ENCODE measurements at places on chromosomes 11 and 22. TPM values are rescaled to one million over a fixed set of nuclear protein-coding genes. Genes with fewer than 3 reads are reported as not detected.

DNA sequence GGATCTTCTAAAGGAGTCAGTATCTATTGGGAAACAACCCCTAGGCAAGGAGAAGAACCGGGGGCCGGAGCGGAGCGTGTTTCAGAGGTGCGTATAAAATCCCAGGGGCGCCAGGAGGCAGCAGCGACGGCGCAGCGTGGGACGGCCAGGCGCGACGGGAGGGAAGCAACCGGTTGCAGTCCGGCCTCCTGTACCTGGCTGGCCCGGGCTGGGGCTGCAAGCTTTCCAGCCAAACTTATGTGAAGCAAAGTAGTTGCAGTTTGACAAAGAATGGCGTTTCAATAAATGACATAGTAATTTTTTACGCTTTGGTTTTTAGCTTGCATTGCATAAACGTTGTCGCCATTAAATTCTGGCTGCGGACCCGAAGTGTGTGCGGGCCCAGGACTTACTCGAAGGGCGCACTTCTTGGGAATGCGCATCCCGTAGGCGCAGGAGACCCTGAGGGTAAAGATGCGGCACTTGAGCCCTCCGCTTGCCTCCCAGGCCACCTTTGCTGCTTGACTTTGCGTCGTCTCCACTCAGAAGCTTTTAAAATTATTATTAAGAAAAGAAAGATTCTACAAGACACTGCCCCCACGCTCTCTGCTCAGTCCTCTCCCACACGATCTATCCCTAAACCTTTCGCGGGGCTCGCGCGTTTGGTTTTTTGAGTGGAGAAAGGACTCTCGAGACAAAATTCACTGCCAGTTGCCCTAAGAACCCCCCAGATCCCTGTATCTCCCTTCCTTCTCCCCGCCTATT is 1.6 kb upstream of the WT1 start:
- DNase-seq: no peak

- no peak for DNase-seq
Measured at GRCh38 chr11:94883878-94884277, 89.5 kb downstream of the CWC15 start.

The SLC43A1 gene
- total RNA-seq: 9.6 TPM

- DNase-seq: no peak
Measured at GRCh38 chr11:122343210-122343609, 227.2 kb upstream of the BLID start.

- peak; percentile 34 for DNase-seq
Measured at GRCh38 chr11:130897262-130898182, 18.8 kb downstream of the SNX19 start.

The NLRP6 gene
- total RNA-seq: 0.92 TPM

DNA sequence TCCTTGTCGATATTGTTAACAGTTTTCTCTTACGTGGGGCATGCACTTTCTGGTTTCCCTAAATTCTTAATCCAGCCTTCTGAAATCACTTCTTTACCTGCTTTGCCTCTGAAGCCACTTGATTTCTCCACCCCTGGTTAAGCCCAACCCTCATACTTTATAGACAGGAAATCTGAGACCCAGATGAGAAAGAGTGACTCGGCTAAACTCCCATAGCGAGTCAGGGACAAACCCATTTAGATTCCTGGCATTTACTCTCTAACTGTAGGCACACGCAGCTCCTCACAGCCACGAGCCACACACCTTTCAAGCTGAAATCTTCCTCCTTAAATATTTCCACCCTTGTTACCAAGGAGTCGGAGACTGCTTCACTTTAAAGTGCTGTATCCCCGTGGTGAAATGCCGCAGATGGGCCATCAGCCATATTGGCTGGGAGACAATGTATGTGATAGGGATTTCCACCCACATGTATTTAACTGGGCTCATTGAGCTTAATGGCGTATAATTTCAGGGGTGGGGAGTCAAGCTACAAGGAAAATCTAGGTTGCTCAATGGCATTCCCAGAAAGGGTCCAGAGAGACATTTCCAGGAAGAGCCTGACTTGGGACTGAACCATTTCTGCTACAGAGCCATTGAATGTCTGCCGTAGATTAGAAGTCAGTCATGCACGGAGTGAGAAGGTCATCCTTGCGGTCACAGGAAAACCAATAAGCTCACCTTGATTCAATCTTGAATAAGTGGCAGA is 49.9 kb upstream of the GRK3 start:
- no peak for DNase-seq

DNA sequence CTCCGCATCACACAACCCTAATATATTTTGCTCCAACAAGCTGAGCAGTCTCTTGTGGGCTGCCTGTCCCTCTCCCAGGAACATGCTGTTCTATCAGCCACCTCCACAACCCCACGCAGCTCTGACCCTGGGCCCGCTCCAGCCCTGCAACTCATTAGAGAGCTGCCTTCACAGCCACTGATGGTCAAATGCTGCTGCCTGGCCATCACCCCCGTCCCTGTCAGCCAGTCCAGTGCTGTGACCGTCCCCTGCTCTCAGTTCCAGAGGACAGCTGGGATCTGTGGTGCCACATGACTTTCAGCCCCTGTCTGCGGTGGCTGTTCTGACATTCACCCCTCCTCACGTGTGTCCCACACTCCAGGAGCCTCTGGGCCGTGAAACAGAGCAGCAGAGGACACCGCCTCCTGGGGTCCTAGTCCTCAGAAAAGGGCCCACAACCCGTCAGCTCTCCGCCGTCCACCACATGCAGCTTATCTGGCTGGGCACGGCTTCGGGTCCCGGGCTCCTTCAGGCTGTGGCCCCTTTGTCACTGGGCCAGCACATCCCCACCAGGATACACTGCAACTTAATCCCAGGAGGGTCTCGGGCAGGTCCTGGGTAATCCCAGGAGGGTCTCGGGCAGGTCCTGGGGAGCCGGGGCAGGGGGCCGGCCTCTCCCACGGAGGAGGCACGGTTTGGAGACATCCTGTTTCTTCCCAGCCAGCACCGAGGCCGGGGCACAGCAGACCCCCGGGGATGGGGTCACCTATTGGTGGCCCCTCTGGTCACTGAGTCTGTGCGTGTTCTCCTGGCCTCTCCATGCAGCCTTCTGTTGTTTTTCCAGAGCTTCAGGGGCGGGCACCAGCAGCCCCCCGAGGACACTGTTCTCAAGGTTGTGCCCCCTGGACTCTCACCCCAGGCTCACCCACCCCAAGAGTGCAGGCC is 15.1 kb downstream of the CRELD2 start:
- DNase-seq: peak; percentile 44

The SMC1B gene
- total RNA-seq: not detected

The LINC01488 gene
- not detected for total RNA-seq

DNA sequence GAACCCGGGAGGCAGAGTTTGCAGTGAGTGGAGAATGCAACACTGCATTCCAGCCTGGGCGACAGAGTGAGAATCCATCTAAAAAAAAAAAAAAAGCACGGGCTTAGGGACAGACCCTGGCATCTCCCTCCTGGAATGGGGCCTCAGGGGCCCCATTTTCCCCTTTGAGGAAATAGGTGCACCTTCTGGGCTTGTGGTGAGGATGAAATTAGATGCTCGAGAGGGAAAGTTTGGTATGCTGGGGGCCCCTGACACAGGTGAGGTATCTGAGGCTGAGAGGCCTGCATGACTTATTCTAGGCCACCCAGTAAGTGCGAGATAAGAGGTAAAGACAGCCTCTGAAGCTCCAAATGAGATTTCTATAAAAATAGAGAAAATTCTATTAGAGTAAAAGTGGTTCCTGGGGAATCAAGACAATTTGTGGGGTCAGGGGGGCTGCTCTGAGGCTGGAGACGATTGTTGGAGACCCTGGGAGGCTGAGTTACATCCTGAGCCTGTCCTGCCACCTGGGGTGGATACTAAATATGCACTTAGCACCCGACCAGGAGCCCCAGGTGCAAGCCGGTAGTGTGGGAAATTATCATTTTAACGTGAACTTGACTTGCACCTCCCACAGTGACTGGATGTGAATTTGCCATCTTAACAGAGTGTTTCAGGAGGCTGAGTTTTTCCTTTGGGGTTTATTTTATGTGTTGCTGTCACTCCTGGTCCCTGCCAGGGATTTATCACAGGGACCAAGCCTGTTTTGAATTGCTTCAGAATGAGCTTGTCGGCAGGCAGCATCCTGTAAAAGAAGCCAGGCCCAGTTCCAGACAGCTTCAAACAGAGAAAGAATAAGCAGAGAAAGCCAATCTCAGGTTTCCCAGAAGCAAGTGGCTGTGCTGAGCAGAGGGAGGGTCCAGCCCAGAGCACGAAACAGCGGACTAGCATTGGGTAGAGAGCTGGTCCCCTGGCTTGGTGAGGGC is 48.4 kb upstream of the TSKU start:
- no peak for DNase-seq

- no peak for DNase-seq
Measured at GRCh38 chr22:39514373-39514973, 5.9 kb upstream of the ATF4 start.

GRCh38 chr11:73085189-73085875 is 56.8 kb downstream of the FCHSD2 start:
- no peak for DNase-seq

GRCh38 chr11:111905411-111905810 is 6.2 kb downstream of the CRYAB start:
- no peak for DNase-seq

The YAP1 gene
- total RNA-seq: 46.2 TPM

DNA sequence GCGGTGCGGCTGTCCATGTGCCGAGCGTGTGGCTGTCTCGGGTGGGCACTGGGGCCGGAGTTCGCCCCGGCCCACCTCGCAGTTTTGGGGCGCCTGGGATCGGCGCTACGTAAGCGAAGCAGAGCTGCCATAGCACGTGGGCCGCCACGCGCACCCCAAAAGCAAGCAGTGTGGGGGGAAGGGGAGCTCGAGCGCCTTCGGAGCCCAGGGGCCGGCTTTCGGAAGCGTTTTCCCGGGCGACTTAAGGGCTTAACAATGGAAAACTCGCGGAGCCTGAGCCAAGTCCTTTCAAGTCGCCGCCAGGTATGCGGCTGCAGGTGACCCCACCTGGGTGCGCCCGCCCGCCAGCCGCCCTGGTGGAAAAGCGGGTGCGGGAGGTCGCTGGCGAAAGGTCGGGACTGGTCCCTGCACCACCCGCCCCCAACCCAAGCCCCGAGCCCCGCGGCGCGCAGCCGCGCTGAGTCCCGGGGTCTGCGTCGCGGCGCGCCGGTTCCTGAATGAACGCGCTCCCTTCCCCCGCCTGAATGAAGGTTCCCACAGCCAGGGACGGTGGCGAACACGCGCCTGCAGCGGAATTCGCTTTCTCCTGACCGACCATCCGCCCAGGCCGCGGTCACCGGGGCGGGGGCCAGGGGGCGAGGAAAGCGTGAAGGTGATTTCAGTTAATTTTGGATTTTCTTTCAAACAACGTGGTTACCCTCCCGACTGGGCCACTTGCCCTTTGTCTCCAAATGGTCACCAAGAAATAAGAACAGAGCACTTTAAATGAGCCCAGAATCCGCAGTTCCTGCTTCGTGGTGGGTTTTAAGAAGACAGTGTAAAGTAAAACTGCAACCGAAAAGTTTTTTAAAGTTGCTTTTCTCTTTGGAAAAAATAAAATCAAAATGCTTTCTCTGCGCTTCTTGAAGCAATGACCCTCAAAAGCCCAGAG is 2.8 kb upstream of the CCND1 start:
- peak; percentile 65 for DNase-seq

Data from left colon (tissue), 2 donors.